Gastrocnemius medialis (tissue), 4 donors: ENCODE measurements at places on chromosomes 13 and 19. TPM values are rescaled to one million over a fixed set of nuclear protein-coding genes. Genes with fewer than 3 reads are reported as not detected.
A peak's percentile ranks its signal among the peaks of the same experiment; 100 is the strongest.

GRCh38 chr13:30847650-30848307 is 58.3 kb upstream of the MEDAG start:
- DNase-seq = peak; percentile 41

GRCh38 chr19:33204136-33204973 is 10.2 kb downstream of the LRP3 start:
- no peak for DNase-seq

DNA sequence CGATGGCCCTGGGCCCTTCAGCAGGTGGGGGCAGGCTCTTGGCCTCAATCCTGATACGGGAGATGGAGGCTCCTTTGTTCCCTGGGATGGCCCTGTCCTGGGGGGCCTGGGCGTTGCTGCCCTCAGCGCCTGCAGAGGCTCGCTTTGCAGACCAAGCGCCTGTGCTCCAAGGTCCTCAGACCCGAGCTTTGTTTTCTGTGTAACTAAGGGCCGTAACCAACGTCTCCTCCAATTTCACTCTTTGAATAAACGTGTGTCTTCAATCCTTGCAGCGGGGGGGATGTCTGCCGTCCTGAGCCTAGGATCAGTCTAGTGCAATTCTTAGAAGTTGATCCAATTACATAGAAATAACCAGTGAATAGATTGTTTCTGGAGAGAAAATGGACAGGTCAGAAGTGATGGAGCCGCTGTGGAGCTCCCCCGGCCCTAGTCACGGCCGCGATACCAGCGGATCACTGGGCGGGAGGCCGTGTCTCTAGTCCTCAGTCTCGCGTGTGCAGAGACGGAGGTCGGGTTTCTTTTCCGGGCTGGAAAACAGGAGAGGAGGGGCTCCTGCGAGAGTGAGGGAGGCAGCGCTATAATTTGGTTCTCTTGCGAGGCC is 5.3 kb downstream of the PTBP1 start:
- DNase-seq = no peak

DNA sequence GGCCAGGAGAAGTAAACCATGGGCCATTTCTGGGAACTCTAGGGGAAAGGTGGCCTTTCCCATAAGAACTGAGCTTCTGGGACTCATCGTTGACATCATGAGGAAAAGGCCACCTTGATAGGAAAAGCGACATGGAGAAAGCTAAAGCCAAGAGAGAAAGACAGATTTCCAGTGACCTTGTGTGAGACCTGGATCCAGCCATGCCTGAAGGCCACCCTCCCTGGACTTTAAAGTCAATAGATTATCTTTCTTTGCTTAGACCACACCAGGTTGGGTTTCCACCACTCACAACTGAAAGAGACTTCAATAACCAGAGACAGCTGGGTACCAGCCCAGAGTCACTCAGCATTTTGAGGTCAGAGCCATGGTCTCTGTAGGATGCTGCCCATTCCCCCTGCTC is 3.5 kb downstream of the CYP4F2 start:
- DNase-seq = no peak

The LIM2 gene
- not detected for total RNA-seq
